Left cardiac atrium (tissue), 4 donors: ENCODE measurements at places on chromosomes 11 and 22.

DNA sequence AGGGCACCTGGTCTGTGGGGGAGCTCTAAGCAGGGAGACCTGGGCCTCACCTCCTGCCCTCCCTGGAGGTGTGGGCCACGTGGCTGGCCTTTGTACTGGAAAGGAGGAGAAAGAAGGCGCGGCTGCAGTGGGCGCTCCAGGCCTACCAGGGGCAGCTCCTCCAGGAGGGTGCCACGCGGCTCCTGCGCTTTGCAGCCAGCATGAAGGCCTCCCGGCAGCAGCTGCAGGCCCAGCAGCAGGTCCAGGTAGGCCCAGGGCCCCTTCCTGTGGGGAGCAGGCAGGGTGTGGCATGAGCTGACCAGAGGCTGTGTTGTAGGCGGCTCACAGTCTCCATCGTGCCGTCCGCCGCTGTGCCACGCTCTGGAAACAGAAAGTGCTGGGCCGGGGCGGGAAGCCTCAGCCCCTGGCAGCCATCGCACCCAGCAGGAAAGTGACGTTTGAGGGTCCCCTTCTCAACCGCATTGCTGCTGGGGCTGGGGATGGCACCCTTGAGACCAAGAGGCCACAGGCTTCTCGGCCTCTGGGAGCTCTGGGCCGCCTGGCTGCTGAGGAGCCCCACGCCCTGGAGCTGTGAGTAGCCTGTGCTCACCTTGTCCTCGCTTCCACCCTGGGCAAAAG is 48.6 kb downstream of the PISD start:
- no peak for DNase-seq

- DNase-seq = no peak
These were observed 18.8 kb upstream of the SUN2 start for GRCh38 chr22:38774496-38775166.

DNA sequence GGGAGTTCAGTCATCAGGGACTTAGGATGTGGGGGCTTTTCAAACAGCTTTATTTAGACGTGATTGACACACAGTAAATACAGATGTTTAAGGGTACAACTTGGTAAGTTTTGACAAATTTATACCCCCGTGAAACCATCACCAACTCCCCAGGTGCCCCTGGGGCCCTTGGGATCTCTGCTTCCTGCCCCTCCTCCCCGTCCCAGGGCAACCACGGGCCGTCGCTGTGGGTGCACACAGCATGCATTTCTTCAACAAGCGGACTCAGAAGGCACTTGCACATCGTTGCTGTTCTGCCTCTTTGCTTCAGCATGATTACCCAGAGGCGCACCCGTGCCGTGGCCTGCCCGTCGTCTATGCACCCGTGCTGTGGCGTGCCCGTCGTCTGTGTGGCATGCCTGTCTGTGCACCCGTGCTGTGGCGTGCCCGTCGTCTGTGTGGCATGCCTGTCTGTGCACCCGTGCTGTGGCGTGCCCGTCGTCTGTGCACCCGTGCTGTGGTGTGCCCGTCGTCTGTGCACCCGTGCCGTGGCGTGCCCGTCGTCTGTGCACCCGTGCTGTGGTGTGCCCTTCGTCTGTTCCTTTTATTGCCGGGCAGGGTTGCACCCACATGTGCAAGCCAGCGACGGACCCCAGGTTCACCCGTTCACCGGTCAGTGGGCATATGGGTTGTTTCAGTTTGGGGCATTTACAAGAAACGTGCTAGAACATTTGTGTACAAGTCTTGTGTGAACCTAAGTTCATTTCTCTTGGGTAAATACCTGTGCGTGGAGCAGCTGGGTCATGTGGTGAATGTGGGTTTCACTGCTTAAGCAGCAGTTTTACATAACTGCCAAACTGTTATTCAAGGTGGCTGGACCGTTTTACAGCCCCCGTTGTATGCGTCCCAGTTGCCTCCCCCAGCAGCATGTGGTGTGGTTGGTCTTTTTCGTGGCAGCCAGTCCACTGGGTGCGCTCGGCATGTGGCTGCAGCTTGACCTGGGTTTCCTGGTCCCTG is 8.3 kb downstream of the CD81 start:
- DNase-seq = no peak

- DNase-seq = no peak
These were observed 1.7 kb downstream of the RPS19BP1 start for GRCh38 chr22:39530692-39531331.

DNA sequence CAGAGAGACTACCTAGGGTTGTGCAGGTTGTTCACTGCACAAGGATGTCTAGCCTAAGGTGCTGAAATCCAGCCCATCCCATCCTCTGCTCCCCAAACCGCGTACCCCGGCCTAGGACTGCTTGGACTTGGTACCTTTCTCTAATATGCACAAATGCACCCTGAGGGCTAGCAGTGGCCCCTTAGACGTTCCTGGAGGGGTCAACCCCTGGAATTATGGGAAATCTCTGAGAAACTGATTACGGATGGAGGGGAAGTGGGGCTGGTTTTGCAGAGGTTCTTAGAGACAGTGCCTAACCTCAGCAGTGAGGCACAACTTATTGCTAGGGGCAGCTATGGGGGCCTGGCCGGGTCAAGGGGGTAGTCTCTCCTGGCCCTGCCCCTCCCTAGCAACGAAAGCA is 2.5 kb downstream of the C11orf68 start:
- no peak for DNase-seq

DNA sequence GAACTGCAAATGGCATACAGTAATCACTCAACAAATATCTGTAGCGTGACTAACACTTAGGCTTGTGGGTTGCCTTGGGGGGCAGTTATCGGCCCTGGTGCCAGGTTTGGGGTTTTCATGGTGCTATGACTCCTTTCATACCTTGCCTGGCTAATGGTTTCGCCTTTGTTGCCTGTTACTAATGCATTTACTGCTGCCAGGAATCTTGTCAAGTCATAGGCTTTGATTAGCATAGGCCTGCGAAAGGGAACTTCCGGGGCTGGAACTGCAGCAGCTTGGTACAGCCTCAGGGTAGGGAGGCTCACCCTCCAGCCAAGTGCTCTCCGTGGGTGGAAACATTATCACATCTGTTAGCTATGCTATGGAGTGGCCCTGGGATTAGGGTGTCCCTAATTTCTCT is 13.2 kb downstream of the SLC25A18 start:
- no peak for DNase-seq

DNA sequence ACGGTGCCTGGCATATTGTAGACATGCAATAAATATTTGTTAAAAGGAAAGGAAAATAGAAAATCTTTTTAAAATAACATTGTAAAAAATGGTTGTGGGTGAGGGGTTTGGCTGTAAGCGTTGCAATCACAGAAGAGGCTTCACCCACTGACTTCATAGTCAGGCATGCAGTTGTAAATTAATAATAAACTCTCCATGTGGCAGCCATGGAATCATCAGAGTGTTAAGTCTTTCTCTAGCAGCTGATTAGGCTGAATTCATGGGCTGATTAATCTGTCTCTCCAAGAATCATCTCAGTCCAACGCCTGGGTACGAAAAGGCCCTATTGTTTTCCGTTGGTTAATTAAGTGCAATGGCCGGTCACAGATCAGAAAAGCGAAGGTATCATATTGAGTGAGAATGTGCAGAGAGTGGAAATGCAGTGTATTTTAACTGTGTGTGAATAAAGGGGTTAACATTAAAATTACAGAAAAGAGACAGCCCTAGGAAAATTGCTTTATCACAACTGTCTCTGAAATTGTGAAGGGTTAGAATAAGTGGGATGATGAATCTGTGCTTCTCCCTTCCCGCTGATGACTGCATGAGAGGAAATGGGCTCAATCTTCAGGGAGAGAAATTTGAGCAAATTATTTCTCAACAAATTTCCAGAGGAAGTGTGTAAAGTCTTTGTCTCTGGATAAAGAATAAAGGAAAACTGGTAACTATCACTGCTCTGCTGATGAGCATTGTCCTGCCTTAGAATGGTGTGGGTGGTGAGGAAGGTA is 269.0 kb downstream of the FAM76B start:
- no peak for DNase-seq

DNA sequence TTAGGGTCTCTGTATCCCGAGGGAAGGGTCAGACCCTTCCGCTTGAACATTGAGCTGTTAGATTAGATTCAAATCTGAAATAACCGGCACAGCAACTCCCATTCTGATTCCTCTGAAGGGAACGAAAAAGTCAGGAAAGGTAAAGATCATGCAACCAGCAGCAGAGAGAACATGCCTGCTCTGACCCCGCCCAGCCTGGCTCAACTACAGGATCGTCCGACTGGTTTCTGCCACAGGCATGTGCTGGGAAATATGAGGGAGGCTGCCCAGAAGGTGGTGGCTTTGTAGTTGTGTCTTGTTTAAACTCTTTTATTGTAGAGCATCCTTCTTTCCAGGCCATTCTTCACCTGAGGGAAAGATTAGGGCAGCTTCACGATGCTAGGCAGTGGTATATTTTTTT is 5.0 kb upstream of the MTNR1B start:
- DNase-seq = no peak

- DNase-seq = peak; percentile 49
These were observed 10.7 kb downstream of the PPFIA1 start for GRCh38 chr11:70281156-70281609.

DNA sequence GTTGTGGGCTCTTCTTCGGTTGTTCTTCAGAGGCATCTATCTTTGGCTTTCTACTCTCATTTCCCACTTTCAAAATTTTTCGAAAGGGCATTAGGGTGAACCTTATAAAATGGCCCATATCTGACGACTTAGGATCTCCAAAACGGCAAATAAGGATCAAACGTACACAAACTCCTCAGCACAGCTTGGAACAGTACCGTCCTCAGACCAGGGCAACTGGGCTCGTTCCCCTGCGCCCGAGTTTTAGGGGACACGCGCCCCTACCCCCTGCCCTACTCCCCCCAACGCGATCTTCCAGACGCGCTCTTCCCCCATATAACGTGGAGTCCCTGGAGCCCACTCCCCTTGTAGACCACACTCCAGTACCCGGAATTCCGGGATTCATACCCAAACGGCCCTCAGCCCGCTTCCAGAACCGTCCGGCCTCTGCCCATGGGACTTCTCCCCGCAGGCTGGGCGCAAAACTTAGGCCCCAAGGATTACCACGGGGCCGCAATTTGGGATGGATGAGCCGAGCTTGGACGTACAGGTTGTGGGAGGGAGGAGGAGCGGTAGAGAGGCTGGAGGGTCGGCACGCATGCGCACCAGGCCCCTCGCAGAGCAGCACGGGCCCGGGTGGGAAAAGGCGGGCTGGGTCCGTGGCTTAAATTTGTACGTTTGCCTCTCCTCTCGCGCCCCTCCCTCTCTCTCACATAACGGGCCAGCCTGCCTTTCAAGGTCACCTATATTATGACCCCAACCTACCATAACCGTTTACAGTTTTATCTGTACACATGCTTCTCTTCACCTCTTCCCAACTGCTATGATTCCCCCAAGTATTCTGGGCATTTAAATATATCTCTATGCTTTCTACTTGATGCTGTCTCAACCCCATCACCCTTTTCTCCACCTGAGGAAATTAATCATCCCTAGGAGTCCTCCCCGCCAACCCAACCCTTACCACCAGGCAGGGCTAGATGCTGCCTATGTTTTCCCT is 3.4 kb downstream of the CCDC89 start:
- peak; percentile 85 for DNase-seq

DNA sequence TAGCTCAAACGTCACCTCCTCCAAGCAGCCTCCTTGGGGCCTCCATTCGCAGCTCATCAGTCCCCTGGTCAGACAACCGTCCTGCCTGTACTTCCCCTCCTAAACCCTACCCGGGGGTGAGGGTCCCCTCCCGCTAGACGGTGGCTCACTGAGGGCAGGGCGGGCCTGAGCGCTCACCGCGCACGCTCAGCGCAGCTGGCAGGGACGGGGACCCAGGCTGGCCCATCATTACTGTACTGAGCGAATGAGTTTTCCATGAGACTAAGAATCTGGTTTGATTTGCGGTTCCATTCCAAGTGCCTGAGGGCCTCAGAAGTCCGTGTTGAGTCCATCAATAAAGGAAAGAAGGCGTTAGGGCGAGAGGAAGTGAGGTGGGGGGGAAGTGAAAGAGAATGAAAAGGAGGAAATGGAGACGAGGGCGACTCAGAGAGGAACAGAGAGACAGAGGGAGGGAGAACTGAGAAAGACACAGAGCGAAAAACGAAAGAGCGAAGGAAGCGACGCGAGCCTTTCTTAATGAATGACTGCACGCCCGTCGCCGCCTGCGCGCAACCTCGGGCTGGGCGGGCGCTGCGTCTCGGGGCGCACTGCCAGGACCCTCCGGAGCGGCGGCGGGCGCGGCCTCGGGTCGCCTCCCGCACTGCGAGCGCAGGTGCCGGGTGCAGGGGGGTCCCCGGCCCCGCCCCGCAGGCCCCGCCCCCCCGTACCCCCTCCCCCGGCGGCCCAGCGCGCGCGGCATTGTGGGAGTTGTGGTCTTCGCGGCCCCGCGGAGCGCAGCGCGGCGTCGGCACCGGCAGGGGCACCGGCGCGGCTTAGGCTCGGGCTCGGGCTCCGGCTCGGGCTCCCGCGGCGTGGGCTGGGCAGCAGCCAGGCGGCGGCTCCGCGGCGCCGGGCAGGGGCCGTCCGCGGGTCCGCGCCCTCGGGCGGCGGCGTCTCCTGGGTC is at the start of gene ASPHD2:
TSS of gene ASPHD2 (plus strand) at position 746 of the 943 bp plus-strand sequence. CDS start 4,356 bp downstream, outside the sequence.
- DNase-seq = peak; percentile 70

DNA sequence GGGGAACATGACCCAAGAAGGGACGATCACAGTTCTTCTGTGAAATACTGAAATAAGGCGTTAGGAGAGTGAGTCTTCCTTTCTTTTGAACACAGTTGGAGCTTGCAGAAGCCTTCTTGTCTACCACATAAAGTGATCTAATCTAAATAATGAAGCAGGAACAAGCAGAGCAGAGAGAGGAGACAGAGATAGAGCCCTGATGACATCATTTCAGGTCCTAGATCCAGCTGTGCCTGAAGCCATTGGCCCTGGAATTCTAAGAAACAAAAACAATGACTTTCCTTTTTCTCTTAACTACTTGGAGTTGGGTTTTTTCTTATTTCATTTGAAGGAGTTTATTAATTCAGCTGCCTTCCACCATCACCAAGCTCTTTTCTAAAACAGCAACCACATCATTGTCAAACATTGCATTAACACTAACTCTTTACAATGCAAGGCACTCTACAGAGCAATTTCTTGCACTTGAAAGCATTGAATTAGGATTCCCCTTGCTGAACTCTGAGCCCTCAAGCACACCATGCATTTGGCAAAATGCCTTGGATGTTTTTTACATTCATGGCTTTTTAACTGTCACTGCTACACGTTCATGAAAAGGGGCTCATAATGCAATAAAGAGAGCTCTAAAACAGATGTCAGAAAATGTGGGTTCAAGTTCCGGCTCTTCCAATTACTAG is 117.2 kb upstream of the TIMP3 start:
- no peak for DNase-seq

DNA sequence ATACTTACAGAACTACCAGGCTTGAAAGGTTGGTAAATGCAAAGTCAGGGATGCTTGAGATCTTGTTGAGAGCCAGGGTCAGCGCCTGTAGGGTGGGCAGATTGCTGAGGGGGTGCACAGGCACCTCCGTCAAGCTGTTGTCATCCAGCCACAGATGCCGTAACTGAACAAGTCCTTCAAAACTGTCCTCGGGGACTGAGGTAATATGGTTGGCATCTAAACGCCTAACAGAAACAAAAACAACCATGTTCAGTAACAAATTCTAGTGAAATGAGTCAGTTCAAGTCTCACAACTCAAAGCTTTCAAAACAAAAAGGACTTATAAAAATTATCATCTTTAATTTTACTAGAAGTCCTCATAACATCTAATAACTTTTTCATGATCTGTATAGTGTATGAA is 22.2 kb upstream of the CCDC34 start:
- peak; percentile 26 for DNase-seq

GRCh38 chr22:47547881-47548650 is 785.6 kb downstream of the TBC1D22A start:
- DNase-seq = no peak
